ENCODE measurements at places on chromosomes 6 and 20.

GRCh38 chr6:34066218-34066571, 79.7 kb downstream of the GRM4 start:
- DNase-seq = no peak

GRCh38 chr20:20289331-20289730, 78.6 kb upstream of the INSM1 start:
- no peak for DNase-seq

- DNase-seq = no peak
Observed at GRCh38 chr20:2578475-2579192, 42.3 kb downstream of the TMC2 start.

GRCh38 chr6:14001329-14002012, 76.7 kb downstream of the RNF182 start:
- DNase-seq = no peak

DNA sequence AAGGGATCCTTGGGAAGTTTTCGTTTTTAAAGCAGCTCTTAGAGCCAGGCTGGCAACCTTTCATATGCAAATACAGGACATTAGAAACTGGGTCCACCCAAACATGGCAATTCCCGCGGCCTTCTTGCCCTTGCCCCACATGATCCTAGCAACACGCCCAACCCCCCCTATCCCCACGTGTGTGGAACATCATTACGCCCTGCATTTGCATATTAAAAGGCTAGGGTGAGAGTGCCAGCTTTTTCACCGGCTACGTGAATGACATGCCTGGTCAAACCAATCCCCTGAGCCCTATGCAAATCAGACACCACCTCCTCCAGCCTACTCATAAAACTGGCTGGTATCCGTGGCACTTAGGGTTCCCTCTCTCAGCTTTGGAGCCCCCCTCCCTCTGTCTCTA, 88.1 kb downstream of the TNFRSF21 start:
- DNase-seq = peak; percentile 6

DNA sequence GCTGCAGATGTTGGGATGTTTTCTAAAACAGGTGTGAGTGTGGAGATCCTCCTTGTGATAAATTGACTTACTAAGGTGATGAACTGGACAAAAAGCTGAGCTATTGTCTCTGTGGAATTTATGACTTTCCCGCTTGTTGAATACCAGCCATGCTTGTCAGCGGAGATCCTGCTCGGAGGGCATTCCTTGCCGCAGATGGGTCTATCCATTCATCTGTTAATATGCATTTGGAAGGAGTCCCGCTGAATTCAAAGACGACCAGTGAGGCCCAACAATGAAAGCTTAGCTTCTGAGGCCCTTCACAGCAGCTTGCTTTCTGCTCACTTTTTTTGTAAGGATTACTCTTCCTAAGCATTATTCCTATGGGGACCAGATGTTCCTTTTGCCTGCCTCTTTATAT, 124.9 kb downstream of the TIAM2 start:
- DNase-seq = no peak

DNA sequence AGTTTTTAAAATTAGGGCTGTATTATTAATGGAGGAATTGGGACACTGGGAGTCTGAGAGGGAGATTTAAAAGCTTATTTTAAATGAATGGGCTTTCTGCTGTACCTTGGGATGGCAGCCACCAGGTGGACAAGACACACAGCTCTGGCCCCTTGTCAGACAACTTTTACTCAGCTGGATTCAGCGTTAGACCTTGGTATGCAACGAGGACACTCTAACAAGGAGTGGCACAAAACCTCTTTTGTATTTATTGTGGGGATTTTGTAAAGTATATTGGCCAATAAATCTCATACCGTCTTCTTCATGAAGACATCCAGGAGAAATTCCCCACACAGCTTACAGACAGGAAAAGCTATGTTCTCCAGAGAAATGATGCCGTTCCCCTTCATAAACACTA, 105.7 kb downstream of the LCA5 start:
- DNase-seq = no peak

GRCh38 chr20:58492795-58493524, 22.2 kb downstream of the APCDD1L start:
- DNase-seq = no peak

- DNase-seq = no peak
Observed at GRCh38 chr6:4403828-4404227, 268.5 kb upstream of the ECI2 start.

GRCh38 chr6:159229651-159230051, 60.5 kb downstream of the FNDC1 start:
- DNase-seq = no peak

DNA sequence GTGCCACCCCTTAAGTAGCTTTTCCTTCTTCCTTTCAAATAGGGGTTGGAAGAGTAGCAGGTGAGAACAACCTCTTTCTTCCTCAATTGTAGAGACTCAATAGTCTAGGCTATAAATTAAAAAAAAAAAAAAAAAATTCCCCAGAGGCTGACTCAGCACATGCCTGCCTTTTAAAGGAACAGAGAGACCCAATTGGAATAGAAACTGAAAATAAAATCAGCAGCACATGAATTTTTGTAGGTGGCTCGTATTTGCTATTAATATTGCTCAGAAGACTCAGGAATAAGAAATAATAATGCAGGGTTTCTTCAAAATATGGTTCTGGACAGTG, 19.3 kb downstream of the TOP1 start:
- no peak for DNase-seq

DNA sequence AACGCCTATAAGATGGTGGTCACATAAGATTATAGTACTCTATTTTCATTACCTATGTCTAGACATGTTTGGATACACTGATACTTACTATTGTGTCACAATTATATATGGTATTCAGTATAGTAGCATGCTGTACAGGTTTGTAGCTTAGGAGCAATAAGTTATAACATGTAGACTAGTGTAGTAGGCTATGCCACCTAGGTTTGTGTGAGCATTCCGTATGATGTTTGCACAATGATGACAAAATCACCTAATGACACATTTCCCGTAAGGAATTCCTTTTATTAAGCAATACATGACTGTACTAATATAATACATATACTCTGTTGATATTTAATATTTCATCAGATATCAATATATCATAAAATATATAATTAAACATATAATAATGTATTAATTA, 540.7 kb downstream of the BMP2 start:
- DNase-seq = no peak

Data from NCI-H1048 (cell line).